Gastrocnemius medialis (tissue), 4 donors: ENCODE measurements at places on chromosomes 7 and 10. TPM values are rescaled to one million over a fixed set of nuclear protein-coding genes. Genes with fewer than 3 reads are reported as not detected.

DNA sequence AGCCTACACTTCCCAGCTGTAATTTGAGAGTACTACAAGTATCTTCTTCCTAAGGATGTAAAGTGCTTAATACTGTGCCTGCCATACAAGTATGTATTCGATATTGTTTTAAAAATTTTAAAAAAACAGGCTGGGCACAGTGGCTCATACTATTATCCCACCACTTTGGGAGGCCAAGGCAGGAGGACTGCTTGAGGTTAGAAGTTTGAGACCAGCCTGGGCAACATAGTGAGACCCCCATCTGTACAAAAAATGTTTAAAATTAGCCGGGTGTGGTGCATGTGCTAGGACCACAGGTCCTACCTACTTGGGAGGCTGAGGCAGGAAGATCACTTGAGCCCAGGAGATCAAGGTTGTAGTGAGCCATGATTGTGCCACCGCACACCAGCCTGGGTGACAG is 8.3 kb downstream of the ARMC10 start:
- H3K4me3 ChIP-seq = no peak overlapping the region
- DNase-seq = no peak
- peaks cover 22% of the 10 kb centered on the region for H3K36me3 ChIP-seq
- no peaks in the 10 kb centered on the region for H3K27me3 ChIP-seq
- H3K27ac ChIP-seq = no peak overlapping the region

The KCND2 gene
- total RNA-seq = 0.07 TPM

GRCh38 chr7:108589874-108590273 is 20.2 kb downstream of the DNAJB9 start:
- no peak overlapping the region for H3K27ac ChIP-seq
- no peaks in the 10 kb centered on the region for H3K36me3 ChIP-seq
- DNase-seq = no peak
- no peaks in the 10 kb centered on the region for H3K4me1 ChIP-seq

GRCh38 chr10:12561307-12561706 is 212.0 kb downstream of the CAMK1D start:
- no peak overlapping the region for H3K4me3 ChIP-seq
- no peaks in the 10 kb centered on the region for H3K4me1 ChIP-seq
- no peak for DNase-seq

The NUTM2E gene
- not detected for total RNA-seq

The EVX1 gene
- total RNA-seq = not detected

The BMPER gene
- total RNA-seq = 11.0 TPM

DNA sequence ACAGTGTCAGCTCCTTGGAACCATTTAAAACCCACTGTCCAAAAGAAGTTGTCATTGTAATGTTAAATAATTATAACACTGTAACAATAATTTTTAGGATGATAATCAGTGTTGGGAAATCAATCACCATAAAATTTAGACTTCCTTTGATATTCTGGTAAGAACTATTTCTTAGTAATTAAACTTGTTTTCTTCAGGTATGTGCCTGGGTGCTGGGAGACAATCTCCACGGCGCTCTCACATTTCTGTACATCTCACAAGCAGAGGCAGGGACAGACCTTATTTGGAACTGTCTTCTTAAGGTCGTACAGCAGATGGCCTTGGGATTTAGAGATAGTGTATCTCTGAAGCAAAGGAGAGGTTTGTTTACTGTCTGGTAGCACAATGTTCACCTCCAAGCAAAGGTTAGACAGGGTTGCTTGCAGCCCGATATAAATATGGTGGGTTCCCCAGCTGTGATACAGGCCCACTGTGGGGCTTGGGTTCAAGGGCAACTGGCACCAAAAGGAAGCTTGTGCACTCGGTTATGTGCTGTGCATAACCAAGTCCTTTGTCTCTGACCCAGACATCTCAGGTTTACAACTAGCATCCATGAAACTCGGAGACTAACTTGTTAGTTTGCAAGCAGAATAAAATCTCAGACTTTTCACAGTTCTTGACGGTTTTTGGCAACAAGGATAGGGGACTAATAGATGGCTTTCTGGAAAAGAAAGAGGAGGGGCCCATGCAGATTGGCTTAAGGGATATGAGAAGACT is 125.5 kb downstream of the RNF32 start:
- no peaks in the 10 kb centered on the region for H3K27me3 ChIP-seq
- peaks cover 3% of the 10 kb centered on the region for H3K4me1 ChIP-seq
- no peak for DNase-seq
- peaks cover 14% of the 10 kb centered on the region for H3K36me3 ChIP-seq
- no peak overlapping the region for H3K27ac ChIP-seq

DNA sequence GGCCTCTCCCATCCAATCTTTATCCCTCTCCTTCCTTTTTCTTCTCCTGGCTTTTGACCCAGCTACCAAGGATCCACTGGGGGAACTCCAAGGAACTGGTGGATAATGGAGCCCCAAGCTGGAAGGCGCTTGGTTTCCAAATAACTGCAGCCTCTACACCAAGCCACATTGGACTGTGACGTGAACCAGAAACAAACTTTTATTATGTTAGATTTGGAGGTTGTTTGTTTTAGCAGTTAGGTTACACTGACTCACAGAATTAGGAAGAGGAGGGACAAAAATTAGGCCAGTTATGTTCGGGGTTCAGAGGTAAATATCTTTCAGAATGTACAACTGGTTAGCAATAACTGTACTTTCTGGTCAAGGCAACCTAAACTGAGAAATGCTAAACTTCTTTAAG is 21.3 kb upstream of the ANK3 start:
- no peaks in the 10 kb centered on the region for H3K4me1 ChIP-seq
- DNase-seq = no peak
- H3K36me3 ChIP-seq = no peaks in the 10 kb centered on the region
- H3K27me3 ChIP-seq = no peaks in the 10 kb centered on the region

The TCF7L2 gene
- 5.1 TPM for total RNA-seq

DNA sequence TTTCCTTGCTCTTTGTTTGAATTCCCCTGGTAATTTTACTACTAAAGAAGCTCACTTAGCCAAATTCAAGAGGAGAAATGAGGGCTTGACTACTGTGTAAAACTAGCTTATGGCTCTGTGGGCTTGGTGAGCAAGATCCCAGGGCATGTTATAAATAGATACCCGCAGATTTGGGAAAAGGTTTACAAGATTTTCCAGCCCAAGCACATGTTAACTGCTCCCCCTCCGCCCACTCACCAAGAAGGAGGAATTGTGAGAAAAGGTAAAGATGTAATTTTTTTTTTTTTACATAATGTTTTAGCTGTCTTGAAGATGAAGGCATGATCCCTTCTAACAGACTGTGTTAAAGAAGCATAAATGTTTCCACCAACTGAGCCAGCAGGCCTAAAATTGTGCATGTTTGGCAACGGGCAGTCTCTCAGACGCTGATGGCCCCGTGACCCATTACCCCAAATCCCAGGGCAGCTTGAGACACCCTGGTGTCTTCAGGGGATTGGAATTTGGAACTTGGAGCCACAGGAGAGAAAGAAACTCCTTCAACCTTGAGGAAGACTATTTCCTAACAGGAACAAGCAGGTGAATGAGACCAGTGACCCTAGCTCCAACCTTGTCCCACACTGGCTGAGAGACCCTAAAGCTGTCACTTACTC is 429.8 kb upstream of the CELF2 start:
- H3K36me3 ChIP-seq = no peaks in the 10 kb centered on the region
- H3K27ac ChIP-seq = peak overlapping the region; percentile 54
- H3K27me3 ChIP-seq = no peaks in the 10 kb centered on the region
- DNase-seq = no peak
- no peak overlapping the region for H3K4me3 ChIP-seq

DNA sequence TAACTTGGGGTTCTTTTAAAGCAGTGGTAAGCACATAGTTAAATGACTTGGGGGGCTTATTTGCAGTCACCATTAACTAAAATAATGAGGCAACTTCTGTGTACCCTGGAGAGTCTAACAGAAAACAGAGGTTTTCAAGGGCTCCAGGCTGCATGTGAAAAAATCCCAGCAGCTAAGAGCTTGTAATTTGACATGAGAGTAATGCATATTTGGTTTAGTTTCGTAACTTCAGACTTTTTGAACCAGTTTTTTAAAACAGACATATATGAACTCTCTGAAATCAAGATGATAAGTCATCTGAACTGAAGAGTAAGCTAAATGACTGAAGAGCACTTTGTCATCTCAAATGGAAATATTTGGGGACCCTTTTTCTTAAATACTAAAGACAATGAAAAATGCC is 40.2 kb upstream of the IFRD1 start:
- no peak for DNase-seq
- no peaks in the 10 kb centered on the region for H3K36me3 ChIP-seq
- no peaks in the 10 kb centered on the region for H3K27me3 ChIP-seq
- no peaks in the 10 kb centered on the region for H3K4me1 ChIP-seq

The ELN gene
- 6.4 TPM for total RNA-seq

GRCh38 chr7:11208883-11209465 is 235.3 kb downstream of the PHF14 start:
- no peak for DNase-seq
- no peaks in the 10 kb centered on the region for H3K4me1 ChIP-seq

The LIPM gene
- total RNA-seq = not detected

GRCh38 chr7:105141068-105141467 is 127.1 kb downstream of the KMT2E start:
- no peak overlapping the region for H3K4me3 ChIP-seq
- H3K27me3 ChIP-seq = no peaks in the 10 kb centered on the region
- H3K36me3 ChIP-seq = peaks cover 13% of the 10 kb centered on the region
- no peak for DNase-seq
- no peak overlapping the region for H3K27ac ChIP-seq

The ADAM22 gene
- total RNA-seq = 0.16 TPM

DNA sequence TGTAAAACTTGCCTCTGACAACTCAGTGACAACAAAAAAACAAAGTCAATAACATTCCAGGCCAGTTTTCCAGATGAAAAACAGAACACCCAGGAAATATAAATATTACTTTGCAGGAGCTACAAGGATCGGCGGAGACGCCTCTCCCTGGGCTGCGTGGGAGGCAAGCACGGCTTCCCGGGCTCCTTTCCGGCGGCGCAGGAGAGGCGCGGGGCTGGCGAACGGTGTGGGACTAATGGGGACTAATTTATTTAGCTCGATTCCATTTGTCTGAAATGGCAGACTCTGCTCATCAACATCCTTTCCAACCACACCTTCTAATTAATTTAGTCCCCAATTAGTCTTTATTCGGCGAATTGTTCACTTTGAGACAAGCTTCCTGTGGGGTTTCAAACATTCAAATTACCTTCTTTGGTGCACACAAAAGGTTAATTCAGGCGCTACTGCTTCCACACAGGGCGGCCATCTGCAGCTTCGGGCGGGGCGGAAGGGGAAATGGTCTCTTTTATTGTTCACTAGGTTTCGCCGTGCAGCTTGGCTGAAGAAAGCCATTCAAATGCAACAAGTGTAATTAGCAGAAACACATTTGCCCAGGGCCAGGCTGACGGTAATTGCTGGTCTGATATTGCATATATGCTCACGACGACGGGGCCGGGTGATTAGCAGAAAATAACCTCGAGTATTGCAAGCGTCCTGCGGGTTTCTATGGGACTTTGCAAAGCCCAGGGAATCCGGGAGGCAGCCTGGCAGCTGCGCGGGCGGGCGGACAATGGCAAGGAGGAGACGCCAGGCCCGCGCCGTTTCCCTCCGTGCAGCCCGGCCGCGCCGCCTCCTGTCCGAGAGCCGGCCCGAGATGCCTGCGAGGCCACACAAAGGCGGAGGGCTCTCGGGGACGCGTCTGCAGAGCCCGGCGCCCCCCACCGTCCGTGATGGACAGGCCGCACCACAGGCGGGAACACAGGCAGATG is 270.1 kb downstream of the PTPRN2 start:
- peak overlapping the region; percentile 38 for H3K27ac ChIP-seq
- H3K4me3 ChIP-seq = no peak overlapping the region
- H3K27me3 ChIP-seq = no peaks in the 10 kb centered on the region
- H3K4me1 ChIP-seq = no peaks in the 10 kb centered on the region
- no peak for DNase-seq

GRCh38 chr10:75070476-75070875 is 41.0 kb upstream of the SAMD8 start:
- H3K27me3 ChIP-seq = no peaks in the 10 kb centered on the region
- H3K27ac ChIP-seq = peak overlapping the region; percentile 79
- H3K4me3 ChIP-seq = no peak overlapping the region
- H3K4me1 ChIP-seq = peaks cover 27% of the 10 kb centered on the region
- no peaks in the 10 kb centered on the region for H3K36me3 ChIP-seq

DNA sequence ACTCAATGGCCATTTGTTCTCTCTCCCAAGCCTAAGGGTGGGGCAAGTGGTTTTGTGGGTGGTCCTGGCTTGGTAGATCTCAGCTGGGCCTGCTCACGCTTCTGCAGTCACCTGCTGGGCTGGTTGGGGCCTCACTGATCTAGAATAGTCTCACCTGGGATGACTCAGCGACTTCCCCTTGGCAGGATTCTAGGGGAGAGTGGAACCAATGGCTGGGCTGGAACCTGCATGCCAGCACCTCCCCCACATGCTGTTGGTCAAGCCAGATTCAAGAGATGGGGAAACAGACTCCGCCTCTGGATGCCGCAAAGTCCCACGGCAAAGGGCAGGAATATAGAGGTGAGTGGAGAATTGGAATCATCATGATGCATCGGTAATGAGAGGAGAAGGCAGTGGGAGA is 292.9 kb upstream of the NPVF start:
- no peaks in the 10 kb centered on the region for H3K27me3 ChIP-seq
- no peak for DNase-seq
- no peak overlapping the region for H3K4me3 ChIP-seq
- H3K36me3 ChIP-seq = no peaks in the 10 kb centered on the region
- H3K27ac ChIP-seq = no peak overlapping the region

- H3K27me3 ChIP-seq = no peaks in the 10 kb centered on the region
- H3K4me3 ChIP-seq = no peak overlapping the region
- no peaks in the 10 kb centered on the region for H3K36me3 ChIP-seq
- no peak for DNase-seq
- H3K4me1 ChIP-seq = peaks cover 22% of the 10 kb centered on the region
- peak overlapping the region; percentile 55 for H3K27ac ChIP-seq
These were observed 160.6 kb downstream of the KLF6 start for GRCh38 chr10:3624367-3624766.

The GALNT11 gene
- total RNA-seq = 18.0 TPM

DNA sequence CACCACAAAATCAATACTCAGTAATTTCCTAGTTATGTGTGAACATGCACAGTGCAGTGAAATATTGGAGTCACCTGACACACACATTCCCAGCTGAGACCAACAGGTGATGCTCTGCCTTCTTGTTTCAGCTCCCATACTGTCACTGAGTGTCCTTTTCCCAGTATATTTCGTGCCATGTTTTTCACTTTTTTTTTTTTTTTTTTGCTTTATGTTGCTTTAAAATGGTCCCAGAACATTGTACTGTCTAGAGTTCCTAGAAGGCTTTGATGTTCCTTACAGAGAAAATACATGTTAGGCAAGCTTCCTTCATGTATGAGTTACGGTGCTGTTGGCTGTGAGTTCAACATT is 45.6 kb downstream of the ELAPOR2 start:
- no peak for DNase-seq
- H3K36me3 ChIP-seq = no peaks in the 10 kb centered on the region

DNA sequence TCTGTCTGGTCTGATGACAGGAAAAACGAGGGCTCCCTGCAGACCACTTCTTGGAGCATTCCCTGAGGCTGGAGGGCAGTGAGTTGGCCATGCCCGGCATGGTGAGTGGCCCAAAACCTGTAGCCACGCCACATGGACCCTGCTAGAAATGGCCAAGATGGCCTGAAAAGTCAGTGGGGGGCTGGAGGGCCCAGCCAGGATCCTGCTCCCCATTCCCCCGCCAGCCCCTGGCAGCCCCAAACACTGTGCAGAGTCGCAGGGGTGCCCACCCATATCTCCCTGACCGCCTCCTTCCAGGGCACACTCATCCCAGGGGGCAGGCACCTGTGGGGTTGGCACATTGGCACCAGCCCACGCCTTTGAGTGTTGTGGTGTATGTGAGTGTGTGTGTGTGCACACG is 18.7 kb upstream of the PPP2R2D start:
- H3K36me3 ChIP-seq = no peaks in the 10 kb centered on the region
- H3K27ac ChIP-seq = no peak overlapping the region
- H3K4me1 ChIP-seq = no peaks in the 10 kb centered on the region

The DENND2A gene
- total RNA-seq = 2.6 TPM

The MLXIPL gene
- total RNA-seq = 107 TPM
